ENCODE measurements at places on chromosomes 16 and 17.

DNA sequence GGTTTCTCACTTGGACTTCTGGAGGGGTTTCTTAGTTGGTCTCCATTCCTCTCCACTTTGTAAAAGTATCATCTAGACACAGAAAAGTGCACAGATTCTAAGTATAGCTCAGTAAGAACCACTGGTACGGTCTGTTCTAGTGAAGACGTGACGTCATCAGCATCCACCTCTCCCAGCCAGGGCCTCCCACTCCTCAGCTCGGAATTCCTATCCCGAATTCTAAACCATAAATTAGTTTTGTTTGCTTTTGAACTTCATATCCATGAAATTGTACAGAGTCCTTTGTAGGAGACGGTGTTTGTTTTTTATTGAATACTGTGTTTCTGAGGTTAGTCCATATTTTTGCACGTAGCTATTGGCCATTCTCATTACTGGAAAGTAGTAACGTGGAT, 25.5 kb downstream of the FOXK2 start:
- no peak for DNase-seq

GRCh38 chr16:72234387-72234786, 62.4 kb upstream of the PMFBP1 start:
- DNase-seq, result no peak

- DNase-seq, result no peak
Observed at GRCh38 chr17:28528327-28529012, 22.3 kb downstream of the FOXN1 start.

GRCh38 chr16:20249211-20249610, 78.1 kb downstream of the GP2 start:
- no peak for DNase-seq

GRCh38 chr17:70110443-70110880, 35.4 kb downstream of the KCNJ16 start:
- no peak for DNase-seq

DNA sequence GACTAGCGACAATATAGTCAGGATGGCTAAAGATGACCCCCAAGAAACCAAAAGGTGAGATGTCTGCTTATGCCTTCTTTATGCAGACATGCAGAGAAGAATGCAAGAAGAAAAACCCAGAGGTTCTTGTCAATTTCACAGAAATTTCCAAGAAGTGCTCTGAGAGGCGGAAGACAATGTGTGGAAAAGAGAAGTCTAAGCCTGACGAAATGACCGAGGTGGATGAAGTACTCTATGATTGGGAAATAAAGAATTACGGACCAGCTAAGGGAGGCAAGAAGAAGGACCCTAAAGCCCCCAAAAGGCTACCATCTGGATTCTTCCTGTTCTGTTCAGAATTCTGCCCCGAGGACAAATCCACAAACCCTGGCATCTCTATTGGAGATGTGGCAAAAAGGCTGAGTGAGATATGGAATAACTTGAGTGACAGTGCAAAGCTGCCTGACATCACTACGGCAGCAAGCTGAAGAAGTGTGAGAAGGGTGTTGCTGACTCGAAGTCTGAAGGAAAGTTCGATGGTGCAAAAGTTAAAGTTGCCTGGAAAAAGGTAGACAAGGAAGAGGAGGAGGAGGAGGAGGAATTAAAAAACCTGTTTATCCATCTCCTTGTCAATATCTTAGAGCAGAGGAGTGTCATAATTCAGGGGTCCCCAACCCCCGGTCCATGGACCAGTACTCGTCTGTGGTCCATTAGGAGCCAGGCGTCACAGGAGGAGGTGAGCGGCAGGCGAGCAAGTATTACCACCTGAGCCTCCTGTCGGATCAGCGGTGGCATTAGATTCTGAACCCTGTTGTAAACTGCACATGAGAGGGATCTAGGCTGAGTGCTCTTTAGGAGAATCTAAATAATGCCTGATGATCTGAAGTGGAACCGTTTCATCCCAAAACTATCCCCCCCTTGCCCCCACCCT, 25.1 kb upstream of the ADGRG1 start:
- no peak for DNase-seq

DNA sequence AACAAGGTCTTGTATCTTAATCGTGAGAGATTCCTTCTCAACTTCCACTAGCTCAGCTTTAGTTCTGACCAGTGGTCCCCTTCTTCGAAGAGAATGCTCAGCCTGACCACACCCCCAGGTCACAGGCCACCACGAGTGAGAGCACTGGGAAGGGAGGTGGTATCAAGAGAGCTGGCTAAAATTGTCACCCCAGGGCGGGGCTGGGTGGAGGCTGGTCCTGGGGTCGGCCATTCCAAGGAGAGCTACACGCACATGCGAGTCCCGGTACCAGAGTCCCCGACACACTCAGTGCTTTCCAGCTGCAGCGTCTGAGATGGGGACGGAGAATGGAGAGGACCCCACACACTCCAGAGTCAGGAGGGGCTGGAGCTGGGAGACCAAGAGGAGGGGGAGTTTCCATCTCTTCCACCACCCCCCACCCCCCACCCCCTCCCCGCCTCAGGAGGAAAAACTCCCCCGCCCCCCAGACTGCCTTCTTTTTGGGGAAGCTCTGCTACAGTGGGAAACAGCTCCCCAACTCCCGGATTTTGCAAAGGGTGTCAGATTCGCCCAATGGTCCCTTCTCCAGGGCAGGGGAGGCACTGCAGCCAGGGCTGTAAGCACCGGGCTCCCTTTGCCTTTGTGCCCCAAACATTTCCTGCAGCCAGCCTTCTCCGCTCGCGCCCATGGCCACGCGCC, 1.6 kb downstream of the C1QL1 start:
- no peak for DNase-seq

GRCh38 chr16:52851211-52851740, 201.4 kb downstream of the CHD9NB start:
- no peak for DNase-seq

- DNase-seq, result no peak
Observed at GRCh38 chr17:48564188-48565021, 13.7 kb downstream of the HOXB4 start.

- DNase-seq, result no peak
Observed at GRCh38 chr16:77509051-77509450, 74.2 kb upstream of the ADAMTS18 start.

GRCh38 chr16:27644165-27644564, 94.2 kb downstream of the KATNIP start:
- no peak for DNase-seq

DNA sequence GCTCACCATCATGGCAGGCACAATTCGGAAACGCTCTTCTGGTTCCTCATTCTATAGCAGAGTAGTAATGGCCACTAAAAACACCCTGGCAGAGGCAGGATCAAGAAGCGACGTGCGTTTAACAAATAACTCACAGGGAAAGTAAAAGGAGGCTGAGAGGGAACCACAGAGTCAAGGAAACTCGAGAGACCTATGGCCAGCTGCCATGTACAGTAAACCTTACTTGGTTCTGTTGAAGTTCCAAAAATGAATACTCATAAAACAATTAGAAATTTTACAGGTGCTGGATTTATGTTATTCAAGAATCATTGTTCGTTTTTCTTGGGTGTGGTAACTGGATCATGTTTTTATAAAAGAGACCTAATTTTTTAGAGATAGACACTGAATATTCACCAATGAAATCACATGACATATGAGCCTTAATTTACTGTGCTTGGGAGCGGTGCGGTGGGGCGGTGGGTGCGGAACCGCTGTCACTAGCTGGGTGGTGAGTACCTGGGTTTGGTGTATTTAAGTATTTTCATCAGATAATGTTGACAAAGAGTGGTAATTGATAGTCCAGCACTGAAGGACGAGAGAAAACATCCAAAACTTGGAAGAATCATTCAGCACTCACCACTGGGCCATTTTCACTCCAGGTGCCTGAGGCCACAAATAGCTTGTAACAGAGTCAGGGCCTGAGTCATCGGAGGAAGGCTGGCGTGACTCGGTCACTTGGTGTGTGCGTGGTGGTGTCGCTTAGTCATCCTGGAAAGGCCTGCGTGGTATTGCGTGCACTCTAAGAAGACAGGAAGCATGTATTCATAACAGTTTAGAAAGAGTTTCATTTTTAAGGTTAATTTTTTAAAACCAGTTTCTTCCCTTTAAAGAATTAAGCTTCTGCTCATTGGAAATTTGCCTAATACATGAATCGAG, 135.4 kb upstream of the CHMP6 start:
- DNase-seq, result peak; percentile 83

DNA sequence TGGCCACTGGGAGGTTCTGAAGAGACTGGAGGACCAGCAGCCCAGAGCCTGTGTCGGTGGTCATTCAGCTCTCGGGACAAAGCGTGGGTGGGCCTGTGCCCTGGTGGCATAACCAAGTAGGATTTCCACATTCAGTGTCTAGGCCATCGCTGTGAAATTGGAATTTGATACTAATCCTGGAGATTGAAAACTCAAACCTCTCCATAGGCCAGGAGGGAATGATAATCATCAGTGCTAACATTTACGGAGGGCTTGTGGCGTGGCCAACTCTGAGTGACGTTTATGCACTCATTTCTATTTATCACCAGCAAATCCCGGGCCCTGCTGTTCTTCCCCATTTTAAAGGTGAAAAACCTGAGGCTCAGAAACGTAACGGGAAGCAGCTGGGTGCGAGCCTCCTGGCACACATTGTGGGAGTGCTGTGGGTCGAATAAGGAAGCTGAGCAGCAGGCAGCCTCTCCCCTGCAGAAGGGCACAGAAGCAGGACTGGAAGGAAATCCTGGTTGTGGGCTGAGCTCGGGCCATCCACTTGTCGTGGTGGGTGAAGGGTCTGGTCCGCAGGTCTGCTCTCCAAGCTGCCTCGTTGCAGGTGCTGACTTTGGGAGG, 33.1 kb downstream of the RAI1 start:
- no peak for DNase-seq

- DNase-seq, result no peak
Observed at GRCh38 chr17:48961516-48962233, 6.7 kb downstream of the GIP start.

- no peak for DNase-seq
Observed at GRCh38 chr17:12509801-12510200, 155.9 kb upstream of the MYOCD start.

DNA sequence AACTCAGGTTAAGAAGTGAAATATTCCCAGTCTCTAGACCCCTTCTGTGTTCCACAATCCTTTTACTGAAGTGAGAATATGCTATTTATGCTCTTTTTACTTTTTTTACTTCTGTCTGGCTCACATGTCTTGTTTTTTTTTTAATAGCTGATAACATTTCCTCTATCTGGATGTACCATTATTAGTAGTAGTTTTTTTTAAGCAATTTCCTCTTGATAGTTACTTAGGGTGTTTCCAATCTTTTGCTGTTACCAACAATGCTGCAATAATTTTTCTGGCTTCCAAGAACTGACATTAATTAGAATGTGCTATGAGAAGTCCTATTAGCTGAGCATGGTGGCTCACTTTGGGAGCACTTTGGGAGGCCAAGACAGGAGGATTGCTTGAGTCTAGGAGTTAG, 32.0 kb downstream of the KSR1 start:
- no peak for DNase-seq

DNA sequence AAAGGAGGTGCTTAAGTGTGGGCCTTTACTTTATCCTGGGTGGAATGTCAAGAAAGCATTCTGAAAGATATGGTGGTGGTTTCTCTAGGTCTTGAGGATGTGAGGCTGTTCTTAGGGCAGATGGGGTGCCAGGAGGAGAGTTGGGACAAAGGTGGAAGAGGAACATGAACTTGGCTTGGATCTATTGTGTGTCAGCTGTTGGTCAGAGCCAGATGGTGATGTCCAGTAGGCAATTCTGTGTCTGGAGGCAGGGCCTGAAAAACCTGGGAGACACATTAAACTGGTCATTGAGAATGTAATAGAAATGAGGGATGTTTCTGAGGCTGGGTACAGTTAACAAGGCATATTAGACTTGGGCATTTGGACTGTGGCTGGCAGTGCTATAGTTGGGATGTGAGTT, 32.6 kb upstream of the RGS9 start:
- DNase-seq, result no peak

DNA sequence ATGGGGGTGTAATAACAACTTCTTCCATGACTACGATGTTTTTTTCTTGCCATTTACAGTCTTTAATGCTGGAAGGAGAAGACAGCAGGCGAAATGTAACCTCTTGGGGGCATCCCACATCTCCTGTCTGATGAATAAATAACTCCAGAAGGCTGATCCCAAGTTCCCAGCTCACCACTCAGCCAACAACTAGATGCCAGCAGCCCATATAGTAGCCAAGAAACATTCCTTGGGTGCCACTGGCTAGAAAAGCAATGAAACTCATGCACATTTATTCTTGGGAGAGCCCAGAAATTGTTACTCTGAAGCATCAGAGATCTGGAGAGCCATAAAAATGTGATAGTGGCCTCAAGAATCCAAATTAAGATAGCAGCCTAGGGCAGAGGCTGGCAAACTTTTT, 22.7 kb upstream of the TMEM101 start:
- no peak for DNase-seq

GRCh38 chr17:497241-498034, 144.8 kb upstream of the RPH3AL start:
- no peak for DNase-seq

DNA sequence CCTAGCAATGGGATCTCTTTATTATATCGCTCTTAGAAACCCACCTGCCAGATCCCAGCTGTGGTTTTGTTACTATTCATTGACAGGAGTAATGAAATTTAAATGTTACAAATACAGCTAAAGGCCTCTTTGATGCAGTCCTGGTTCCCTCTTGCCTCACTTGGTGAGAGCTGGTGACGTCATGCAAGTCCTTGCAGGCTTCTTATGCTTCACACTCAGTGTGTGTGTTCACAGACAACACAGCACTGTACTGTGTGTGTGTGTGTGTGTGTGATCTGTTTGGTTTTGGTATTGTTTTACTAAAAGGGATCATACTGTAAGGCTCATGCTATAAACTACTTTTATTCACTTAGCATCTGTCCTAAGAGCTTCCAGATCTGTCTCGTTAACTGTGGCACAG, 75.0 kb downstream of the USP22 start:
- DNase-seq, result no peak

- DNase-seq, result peak; percentile 59
Observed at GRCh38 chr16:15672514-15673167, 22.6 kb downstream of the NDE1 start.

- DNase-seq, result no peak
Observed at GRCh38 chr16:3138823-3139426, 4.1 kb downstream of the ZNF213 start.

DNA sequence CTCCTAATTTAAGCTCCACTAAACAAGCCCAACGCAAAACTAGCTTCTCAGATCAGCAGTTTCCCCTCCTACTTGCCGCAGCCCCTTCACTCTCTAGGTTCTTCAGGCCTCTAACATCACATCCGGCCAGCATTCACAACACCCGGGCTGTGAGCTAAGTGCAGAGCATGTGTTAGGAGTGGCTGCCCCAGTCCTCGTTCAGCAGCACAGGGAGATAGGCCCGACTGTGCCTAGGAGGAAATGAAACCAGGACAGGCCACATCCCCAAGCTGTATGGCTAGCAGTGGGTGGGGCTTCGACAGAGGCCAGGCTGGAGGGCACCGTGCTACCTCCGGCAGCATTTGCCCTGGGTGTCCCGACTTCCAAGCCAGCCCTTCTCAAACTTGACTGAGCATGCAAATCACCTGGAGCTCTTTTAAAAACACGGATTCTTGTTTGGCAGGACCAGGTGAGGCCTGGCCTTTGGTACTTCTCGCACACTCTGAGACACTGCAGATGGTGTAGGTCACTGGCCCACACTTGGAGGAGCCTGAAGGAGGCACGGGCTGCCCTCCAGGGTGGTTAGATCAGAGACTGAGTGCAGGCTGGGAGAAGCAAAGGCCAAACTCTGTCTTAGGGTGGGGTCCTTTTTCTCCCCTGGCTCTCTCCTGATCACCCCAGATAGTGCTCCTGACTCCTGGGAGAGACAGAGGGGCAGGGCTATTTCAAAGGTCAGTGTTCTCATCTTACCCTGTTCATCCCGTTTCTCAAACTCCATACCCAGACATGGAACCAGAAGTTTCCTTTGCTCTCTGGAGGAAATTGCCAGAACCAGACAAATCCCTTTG, 202.0 kb downstream of the C16orf78 start:
- no peak for DNase-seq

GRCh38 chr16:89473791-89474414, 16.5 kb downstream of the ANKRD11 start:
- DNase-seq, result no peak
